ENCODE measurements at places on chromosomes 1 and 21.
A peak's percentile ranks its signal among the peaks of the same experiment; 100 is the strongest.

GRCh38 chr1:33126411-33127000, 45.6 kb downstream of the AZIN2 start:
- peaks cover 14% of the 10 kb centered on the region for H3K4me1 ChIP-seq
- H3K4me3 ChIP-seq: peak overlapping the region; percentile 59
- no peak for DNase-seq
- no peaks in the 10 kb centered on the region for H3K36me3 ChIP-seq
- peak overlapping the region; percentile 89 for H3K27ac ChIP-seq

GRCh38 chr1:234613128-234613875, 3.3 kb upstream of the IRF2BP2 start:
- H3K27ac ChIP-seq: peak overlapping the region; percentile 99
- no peak for DNase-seq
- H3K36me3 ChIP-seq: peaks cover under 1% of the 10 kb centered on the region
- peak overlapping the region; percentile 43 for H3K4me3 ChIP-seq

GRCh38 chr1:74857676-74858075, 124.7 kb downstream of the TYW3 start:
- H3K27ac ChIP-seq: no peak overlapping the region
- DNase-seq: no peak
- H3K27me3 ChIP-seq: no peaks in the 10 kb centered on the region
- no peaks in the 10 kb centered on the region for H3K36me3 ChIP-seq
- H3K4me3 ChIP-seq: no peak overlapping the region
- no peaks in the 10 kb centered on the region for H3K4me1 ChIP-seq

- no peaks in the 10 kb centered on the region for H3K27me3 ChIP-seq
- no peak overlapping the region for H3K27ac ChIP-seq
- DNase-seq: no peak
- no peak overlapping the region for H3K4me3 ChIP-seq
- no peaks in the 10 kb centered on the region for H3K4me1 ChIP-seq
Measured at GRCh38 chr1:234696148-234696576, 86.2 kb upstream of the IRF2BP2 start.

GRCh38 chr1:240847325-240847724, 235.4 kb upstream of the GREM2 start:
- no peak for DNase-seq
- H3K36me3 ChIP-seq: no peaks in the 10 kb centered on the region
- no peaks in the 10 kb centered on the region for H3K27me3 ChIP-seq
- H3K4me3 ChIP-seq: no peak overlapping the region

DNA sequence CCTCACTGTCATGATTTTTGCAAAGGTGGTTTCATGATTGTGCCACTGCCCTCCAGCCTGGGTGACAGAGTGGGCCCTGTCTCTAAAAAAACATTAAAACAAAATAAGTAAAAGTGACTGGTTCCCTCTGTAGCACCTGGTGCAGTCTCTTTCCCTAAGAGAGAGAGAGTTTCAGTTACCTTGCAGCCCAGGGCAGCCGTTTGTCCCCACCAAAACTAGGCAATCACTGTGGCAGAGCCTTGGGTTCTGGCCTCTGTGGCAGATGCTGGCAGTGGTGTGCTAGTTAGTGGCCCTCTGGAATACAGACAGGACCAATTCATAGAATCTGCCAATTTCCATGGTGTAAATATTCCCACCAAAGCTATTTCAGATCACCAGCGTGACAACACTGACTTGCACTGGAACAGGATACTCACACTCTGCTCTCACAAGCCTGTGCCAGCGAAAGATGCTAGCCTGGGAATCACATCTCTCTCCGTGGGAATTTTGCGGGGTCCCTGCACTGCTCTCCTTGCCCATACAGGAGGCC, 108.7 kb downstream of the TLR5 start:
- no peak overlapping the region for H3K27ac ChIP-seq
- no peak overlapping the region for H3K4me3 ChIP-seq
- H3K36me3 ChIP-seq: no peaks in the 10 kb centered on the region
- DNase-seq: no peak

- no peaks in the 10 kb centered on the region for H3K36me3 ChIP-seq
- DNase-seq: no peak
- H3K27me3 ChIP-seq: no peaks in the 10 kb centered on the region
- H3K4me1 ChIP-seq: no peaks in the 10 kb centered on the region
- no peak overlapping the region for H3K27ac ChIP-seq
Measured at GRCh38 chr1:242432491-242433095, 91.9 kb downstream of the PLD5 start.

GRCh38 chr1:221430152-221430960, 311.5 kb downstream of the DUSP10 start:
- no peak for DNase-seq
- no peaks in the 10 kb centered on the region for H3K27me3 ChIP-seq
- no peak overlapping the region for H3K4me3 ChIP-seq
- H3K4me1 ChIP-seq: no peaks in the 10 kb centered on the region
- H3K36me3 ChIP-seq: no peaks in the 10 kb centered on the region

DNA sequence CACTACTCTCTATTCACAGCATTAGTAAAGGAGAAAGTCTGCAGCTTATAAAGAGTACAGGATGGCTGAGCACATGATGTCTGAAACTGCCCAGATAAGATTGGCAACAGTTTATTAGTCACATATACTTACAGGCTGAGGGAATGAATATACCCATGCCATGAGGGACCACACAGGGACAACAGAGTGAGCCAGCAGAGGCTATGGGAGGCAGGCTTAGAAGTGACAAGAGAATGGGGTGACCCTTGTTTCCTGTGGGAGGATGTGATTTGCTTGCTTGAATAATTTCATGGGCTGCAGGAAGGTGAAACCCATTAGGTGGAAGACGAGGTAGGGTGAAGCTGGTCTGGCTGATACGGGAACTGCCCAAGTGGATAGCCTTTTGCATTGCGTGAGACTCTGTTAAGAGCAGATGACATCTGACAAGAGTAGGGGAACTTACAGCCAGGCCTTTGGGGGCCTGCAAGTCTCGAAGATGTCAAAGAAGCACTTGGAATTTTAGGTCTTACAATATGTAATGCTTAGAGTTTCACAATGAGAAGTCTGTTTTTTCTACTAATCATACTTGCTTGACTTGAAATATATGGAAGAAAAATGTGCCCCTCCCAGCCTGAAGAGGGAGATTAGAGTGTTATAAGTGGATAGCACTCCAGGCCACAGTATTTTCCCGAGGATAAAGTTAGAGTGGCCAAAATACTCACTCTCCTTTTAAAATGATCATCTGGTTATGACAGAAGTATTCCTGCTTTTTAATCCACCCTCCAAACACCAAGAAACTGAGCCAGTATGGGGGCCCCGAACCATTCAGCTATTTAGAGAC, 34.6 kb upstream of the TNFSF4 start:
- no peaks in the 10 kb centered on the region for H3K27me3 ChIP-seq
- no peak for DNase-seq
- H3K4me1 ChIP-seq: no peaks in the 10 kb centered on the region
- H3K36me3 ChIP-seq: no peaks in the 10 kb centered on the region

DNA sequence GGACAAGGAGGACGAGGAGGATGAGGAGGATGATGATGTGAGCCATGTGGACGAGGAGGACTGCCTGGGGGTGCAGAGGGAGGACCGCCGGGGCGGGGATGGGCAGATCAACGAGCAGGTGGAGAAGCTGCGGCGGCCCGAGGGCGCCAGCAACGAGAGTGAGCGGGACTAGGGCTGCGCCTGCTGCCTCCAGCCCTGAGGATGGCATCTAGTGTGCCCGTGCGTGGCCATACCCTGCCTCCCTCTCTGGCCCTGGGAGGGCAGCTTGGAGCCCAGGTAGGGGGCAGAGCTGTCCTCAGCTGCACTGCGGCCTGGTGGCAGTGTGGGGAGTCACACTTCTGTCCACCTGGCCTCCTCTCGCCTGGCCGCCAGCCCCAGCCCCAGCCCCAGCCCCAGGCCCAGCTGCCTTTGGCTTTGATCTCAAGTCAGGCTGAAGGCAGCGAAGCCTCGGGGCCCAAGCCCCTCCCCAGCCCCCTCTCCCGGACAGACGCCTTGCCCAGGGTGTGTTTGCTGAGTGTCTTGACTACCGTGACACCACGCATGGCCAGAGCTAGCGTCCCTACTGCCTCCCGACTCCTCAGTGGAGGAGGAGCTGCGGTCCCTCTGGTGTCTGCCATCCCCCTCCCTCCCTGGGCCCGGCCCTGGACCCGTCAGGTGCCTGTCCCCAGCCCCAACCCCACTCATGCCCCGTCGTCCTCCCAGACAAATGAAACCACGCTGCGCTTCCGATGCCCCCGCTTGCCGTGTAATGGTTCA, 155.2 kb downstream of the PEX14 start:
- no peaks in the 10 kb centered on the region for H3K27me3 ChIP-seq
- peaks cover 5% of the 10 kb centered on the region for H3K4me1 ChIP-seq
- no peak for DNase-seq

DNA sequence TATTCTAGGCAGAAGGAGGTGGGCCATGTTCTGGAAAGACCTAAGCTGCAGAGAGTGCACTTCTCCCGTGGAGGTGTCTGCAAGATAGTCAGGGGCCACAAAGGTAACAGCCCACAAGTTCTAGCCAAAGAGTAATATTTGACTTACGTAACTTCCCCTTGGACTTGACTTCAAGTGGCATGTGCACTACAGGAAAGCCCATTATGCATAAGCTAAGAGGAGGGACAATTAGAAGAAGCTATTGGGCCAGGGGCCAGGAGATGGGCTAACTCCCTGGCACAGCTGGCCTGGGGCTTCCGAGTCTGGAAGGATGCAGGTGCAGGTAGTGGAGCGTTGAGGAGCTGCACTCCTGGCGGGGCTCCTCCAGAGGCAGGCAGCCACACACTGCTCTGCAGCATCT, 58.3 kb downstream of the ERG start:
- no peak overlapping the region for H3K27ac ChIP-seq
- no peaks in the 10 kb centered on the region for H3K27me3 ChIP-seq

GRCh38 chr1:9753121-9753531, 70.6 kb downstream of the CLSTN1 start:
- H3K4me1 ChIP-seq: no peaks in the 10 kb centered on the region
- no peak overlapping the region for H3K27ac ChIP-seq
- H3K36me3 ChIP-seq: peaks cover 44% of the 10 kb centered on the region
- no peak overlapping the region for H3K4me3 ChIP-seq
- no peak for DNase-seq
- no peaks in the 10 kb centered on the region for H3K27me3 ChIP-seq

- peaks cover 2% of the 10 kb centered on the region for H3K4me1 ChIP-seq
- no peaks in the 10 kb centered on the region for H3K27me3 ChIP-seq
- no peak overlapping the region for H3K27ac ChIP-seq
Measured at GRCh38 chr1:221832617-221833016, 90.7 kb upstream of the DUSP10 start.

- no peak for DNase-seq
- no peaks in the 10 kb centered on the region for H3K36me3 ChIP-seq
- no peak overlapping the region for H3K4me3 ChIP-seq
- H3K27me3 ChIP-seq: no peaks in the 10 kb centered on the region
Measured at GRCh38 chr1:118190561-118190960, 5.5 kb upstream of the SPAG17 start.

DNA sequence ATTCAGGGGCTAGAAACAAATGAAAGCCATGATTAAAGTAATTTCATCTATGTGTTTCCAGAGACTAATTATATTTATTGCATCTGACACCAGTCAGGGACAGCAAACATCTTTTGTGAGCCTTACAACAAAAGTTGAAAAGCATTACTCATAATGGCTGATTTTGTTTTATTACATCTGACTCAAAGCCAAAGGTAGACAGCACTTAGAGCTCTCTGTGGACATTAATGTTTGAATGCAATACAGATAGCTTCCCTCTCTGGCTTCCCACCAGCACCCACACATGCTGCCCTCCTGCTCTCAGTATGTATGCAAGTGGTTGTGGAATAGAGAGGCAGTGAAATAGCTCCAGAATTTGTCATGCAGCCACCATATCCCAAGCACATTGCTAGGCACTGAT, 198.7 kb downstream of the SETD4 start:
- H3K27me3 ChIP-seq: peaks cover 2% of the 10 kb centered on the region
- no peak for DNase-seq
- no peak overlapping the region for H3K27ac ChIP-seq
- no peaks in the 10 kb centered on the region for H3K36me3 ChIP-seq
- H3K4me3 ChIP-seq: no peak overlapping the region
- no peaks in the 10 kb centered on the region for H3K4me1 ChIP-seq

Measured in thymus (tissue), 14 donors.